NCI-H1417 treated with DMSO at 0.1 percent for 48 hours (cell line): ENCODE measurements at places on chromosomes 11 and 22.

DNA sequence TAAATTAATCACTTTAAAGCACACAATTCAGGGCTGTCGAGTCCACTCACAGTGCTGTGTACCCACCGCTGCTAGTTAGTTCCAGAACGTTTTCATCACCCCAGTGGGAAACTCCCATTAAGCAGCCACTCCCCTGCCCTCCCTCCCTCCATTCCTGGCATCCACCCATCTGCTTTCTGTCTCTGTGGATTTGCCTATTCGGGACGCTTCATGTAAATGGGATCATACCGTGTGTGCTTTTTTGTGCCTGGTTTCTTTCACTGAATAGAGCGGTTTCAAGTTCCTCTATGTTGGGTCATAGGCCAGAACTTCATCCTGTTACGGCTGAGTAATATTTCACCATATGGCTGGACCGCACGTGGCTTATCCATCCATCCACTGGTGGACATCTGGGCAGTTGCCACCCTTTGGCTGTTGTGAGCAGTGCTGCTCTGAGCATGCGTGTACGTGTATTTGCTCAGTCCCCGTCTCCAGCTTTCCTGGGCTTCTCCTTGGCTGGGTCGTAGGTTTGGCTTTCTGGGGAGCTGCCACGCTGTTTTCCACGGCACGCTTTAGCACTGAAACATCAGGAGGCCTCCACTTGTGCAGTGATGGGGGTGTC, 30.1 kb downstream of the ARHGAP8 start:
- no peak for DNase-seq

GRCh38 chr11:17848715-17849114, 114.1 kb downstream of the KCNC1 start:
- DNase-seq, result no peak

DNA sequence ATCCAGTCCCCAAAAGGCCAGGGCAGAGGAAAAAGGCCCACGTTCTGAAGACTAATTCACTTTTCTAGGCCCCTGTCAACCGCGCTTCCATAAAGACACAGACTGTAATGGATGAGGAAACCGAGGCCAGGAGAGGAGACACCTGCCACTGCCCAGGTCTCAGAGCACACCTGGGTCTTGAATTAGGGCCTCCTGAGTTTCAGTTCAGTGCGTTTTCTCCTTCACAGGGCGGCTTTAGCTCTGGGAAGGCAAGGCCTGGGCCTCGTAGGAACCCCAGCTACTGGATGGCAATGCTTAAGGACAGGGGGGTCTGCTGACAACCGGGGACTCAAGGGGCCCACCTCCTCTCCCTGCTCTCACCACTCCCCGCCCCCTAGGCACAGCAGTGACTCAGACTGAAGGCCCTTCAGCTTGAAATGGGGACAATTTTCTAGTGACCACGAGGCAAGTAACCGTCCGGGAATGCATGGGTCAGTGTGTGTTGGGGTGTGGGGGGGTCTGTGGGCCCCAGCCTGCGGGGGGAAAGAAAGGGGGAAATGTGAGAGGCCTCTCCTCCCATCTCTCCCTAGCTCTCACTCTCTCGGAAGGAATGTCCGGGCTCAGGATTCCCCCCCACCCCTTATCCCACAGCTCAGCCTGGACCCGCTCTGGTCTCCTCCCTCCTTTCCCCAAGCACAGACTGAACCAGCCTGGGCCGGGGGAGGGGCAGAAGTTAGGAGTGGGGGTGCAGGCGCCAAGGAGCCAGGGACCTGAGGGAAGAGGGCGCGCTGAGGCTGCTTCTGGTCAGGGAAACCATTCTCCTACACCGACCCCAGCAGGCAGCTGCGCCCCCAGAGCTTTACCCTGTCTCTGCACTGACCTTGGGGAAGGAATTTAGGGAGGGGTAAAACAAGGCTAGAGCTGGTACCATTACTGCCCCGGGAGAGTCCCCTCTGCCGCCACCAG, 17.2 kb downstream of the CREB3L1 start:
- DNase-seq, result no peak

DNA sequence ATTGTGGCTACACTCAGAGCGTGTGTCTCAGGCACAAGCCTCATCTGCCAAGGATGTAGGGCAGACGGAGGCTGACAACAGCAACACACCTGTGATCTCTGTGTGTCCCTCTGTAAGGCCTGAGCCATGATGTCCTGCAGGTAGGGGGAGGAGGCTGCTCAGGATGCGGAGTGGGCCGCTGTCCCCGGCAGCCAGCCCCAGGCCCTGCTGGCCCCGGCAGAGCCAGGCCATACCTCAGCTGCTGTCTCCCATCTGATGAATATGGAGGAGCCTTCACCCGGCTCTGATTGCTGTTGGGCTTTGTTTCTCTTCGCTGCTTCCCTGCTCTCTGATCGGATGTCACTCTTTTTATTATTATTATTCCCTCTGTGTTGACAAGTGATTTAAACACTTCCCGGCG, 83.6 kb upstream of the NCAM1 start:
- no peak for DNase-seq

GRCh38 chr11:11944444-11944843, 64.0 kb downstream of the DKK3 start:
- DNase-seq, result no peak

- no peak for DNase-seq
These were observed 73.4 kb downstream of the DEUP1 start for GRCh38 chr11:93403930-93404329.

- DNase-seq, result no peak
These were observed 3.2 kb upstream of the STK33 start for GRCh38 chr11:8597182-8597581.

GRCh38 chr22:23159291-23159630, 14.0 kb downstream of the RAB36 start:
- DNase-seq, result no peak
